ENCODE measurements at places on chromosomes 2 and 18.

GRCh38 chr18:80006724-80007123 lies 18.4 kb upstream of the TXNL4A start:
- no peak for DNase-seq

- DNase-seq = no peak
Measured at GRCh38 chr2:14933753-14934152, 301.2 kb downstream of the LRATD1 start.

- peak; percentile 45 for DNase-seq
Measured at GRCh38 chr2:224369028-224369632, 32.8 kb downstream of the FAM124B start.

- DNase-seq = no peak
Measured at GRCh38 chr2:69062307-69062962, 49.5 kb downstream of the ANTXR1 start.

GRCh38 chr2:74428675-74429074 lies 7.1 kb downstream of the WDR54 start:
- no peak for DNase-seq

- DNase-seq = no peak
Measured at GRCh38 chr2:28608500-28609424, 112.9 kb downstream of the PLB1 start.

GRCh38 chr2:148567716-148568115 lies 76.8 kb upstream of the EPC2 start:
- DNase-seq = no peak

DNA sequence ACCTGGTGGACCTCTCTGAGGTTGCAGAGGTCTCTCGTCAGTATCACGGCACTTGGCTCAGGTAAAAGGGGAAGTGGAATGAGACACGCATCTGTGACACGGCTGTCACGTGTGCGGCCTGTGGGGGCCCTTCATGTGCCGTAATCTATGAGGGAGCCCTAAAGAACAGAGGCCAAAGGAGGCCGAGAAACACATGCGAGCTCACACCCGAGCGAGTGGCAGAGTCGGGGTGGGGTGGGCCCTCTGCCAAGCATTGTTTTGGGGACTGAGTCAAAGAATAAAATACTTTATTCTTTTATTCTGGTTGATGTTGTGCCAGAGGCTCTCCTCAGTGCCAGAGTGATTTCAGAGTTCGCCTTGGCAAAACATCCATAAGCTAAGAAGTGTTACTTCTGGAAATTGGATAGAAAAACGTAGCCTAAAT lies 43.3 kb downstream of the PLB1 start:
- DNase-seq = no peak

DNA sequence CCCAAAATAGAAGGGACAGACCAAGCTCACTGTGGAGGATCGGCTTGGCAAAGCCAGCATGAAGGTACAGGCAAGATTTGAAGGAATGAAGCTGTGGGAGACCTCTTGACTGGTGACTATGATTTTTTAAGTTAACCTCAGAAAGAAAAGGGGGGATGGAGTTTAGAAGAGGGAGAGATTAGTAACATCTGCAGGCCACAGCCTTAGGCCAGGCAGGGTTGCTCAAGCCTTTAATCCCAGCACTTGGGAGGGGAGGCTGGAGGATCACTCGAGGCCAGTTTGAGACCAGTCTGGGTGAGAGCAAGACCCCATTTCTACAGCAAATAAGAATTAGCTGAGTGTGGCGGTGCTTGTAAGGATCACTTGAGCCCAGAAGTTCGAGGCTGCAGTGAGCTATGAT lies 46.6 kb downstream of the ZNF532 start:
- DNase-seq = no peak
